G401 (cell line): ENCODE measurements at places on chromosomes 5 and 9.

- DNase-seq = no peak
Observed at GRCh38 chr9:116389541-116390302, 236.1 kb downstream of the PAPPA start.

- no peak for DNase-seq
Observed at GRCh38 chr9:28600226-28600625, 1026.9 kb upstream of the C9orf72 start.

DNA sequence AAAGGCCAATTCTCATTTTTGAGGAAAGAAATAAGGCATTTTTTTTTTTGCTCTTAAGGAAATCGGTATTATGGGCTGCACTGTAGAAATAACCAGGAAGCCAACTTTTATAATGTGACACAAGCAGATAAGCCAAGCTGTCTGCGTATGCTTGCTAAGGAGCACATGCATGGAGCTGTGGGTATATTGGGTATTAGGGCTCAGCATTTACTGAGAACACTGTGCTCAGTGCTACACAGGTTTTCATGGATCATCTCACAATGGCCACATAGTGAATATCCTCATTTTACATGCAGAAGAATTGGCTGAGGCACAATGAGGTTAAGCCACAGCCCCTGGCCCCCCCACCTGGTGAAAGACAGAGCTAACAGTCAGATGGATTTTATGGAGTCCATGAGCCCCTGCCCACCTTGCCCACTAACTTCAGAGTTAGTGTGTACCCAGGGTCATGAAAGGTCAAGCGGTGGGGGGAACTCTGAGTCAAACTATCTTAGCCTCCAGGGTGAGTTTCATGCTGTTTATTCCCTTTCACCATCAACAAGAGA lies 204.8 kb downstream of the SPATA31A6 start:
- peak; percentile 8 for DNase-seq

- no peak for DNase-seq
Observed at GRCh38 chr5:75588666-75589065, 22.6 kb upstream of the ANKDD1B start.

DNA sequence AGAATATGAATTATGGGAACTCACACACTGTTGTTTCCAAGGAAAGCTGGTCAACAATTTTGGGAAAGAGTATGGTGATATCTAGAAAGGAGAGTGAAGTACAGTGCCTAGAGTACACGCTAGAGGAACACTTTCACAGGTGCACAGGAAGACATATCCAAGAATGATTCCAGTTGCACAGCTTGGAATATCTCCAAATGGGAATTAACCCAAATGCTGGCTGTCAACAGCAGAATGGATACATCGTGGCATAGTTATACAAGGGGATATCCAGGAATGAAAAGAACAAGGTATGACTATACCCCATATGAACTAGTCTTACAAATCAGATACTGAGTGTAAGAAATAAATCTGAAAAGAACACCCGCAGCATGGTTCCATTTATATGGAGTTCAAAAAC lies 231.3 kb downstream of the FSTL4 start:
- DNase-seq = no peak

DNA sequence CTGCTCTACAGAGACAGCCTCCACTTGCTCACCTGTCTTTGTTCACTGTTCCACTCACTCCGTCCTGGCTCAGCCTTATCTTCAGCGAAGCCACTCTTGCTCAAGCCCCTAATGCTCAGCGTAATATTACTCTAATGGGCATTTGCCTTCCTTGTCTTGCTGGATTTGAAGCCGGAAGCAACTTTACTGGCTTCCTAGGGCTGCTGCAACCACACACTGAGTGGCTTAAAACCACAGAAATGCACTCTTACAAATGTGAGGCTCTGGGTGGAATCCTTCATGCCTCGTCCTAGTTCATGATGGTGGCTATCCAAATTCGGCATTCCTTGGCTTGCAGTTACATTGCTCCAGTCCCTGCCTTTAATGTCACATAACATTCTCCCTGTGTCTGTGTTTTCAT lies 85.5 kb upstream of the MARCHF11 start:
- DNase-seq = no peak

DNA sequence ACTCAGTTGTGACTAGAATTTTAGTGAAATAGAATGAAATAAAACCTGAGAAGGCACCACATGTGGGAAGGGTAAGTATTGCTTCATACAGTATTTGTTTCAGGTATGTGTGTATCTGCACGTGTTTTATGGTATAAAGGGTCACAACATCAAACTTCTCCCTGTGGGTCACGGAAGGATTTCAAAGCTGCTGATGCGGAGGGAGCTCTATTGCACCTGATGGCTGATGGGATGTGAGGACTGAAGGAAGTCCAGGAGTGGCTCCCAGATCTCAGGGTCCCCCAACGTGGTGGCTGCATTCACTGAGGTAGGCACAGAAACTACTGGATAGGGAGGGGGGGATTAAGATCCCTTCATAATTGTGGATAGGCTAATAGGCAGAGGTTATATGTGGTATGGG lies 159.7 kb downstream of the PJA2 start:
- no peak for DNase-seq

GRCh38 chr5:150160448-150161081 lies 4.9 kb upstream of the PDGFRB start:
- DNase-seq = no peak

DNA sequence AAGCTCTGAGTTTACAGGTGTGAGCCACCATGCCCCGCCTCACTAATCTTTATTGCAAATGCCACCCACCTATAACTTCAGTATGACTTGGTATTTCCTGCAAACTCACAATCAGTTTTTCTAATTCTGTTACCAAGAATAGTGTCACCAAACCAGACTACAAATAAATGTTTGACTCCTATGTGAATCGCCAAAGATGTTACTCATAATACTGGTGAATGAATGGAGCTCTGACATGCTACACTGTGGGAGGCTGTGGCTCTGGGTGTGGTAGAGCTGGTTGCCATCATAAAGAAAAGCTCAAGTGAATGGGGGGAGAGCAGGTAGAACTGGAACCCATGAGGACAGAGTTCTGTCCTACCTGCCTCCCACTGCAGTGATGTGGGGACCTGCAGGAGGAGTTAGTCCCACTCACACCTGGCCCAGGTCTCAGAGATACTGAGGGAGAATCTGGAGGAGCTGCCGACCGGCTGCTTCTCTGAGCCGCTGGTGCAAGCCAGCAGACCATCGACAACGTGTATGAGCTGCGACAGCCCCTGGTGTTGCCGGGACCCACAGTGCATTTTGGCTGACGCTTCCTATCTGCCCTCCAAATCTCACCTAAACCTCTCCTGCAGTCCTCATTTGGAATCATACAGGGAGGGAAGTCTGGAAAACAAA lies 95.7 kb downstream of the ENTREP1 start:
- no peak for DNase-seq

DNA sequence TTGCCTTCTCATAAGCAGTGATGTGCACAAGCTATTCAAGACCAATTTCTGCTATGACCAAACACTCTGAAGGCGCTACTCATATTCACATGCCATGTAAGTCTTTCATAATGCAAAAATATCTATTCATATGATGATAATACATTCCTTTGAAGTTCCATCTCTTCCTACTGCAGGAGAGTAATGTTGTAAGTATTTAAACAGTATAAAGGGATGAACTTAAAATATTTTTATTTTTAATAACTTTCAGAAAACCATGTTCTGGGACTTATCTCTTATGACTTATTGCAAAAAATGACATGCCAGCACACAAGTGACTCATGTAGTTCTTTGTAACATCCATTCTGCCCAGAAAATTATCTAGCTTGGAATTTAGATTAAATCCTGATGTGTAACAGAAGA lies 376.4 kb downstream of the KCTD16 start:
- DNase-seq = no peak

DNA sequence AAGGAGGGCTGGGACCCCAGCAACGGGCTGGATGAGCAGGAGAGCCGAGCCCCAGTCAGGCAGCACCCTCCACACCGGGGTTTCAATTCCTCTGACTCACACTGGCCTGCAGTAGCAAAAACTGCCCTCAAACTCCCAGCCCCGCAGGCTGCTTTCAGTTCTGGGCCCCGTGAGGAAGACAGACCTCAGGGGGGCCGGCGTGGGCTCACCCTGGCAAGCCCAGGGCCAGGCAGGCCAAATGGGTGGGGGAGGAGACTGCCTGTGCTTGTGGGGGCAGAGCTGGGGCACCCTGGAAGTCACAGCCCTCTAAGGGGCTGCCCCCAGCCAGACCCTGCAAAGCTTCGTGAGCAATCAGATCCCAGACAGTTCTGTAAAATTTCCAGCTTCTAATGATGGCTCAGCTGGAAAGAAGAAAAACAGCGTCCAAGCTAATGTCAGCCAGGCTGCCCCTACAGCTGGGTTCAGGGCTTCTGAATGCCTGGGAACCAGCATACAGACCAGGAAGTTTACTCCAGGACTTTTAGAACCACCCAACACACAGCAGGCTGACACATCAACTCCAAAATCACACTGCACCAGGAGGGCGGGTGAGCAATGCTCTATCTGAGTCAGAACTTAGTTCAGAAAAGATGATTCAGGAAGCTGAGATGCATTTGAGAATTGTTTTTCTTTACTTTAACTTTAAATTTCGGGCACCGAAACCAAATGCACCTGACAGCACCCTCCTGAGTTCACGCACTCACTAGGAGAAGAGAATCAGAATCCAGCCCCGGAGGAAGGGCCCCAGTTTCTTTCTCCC lies 34.7 kb downstream of the LPCAT1 start:
- no peak for DNase-seq

- DNase-seq = peak; percentile 12
Observed at GRCh38 chr9:116298878-116299391, 145.3 kb downstream of the PAPPA start.

GRCh38 chr5:15746833-15747232 lies 246.9 kb downstream of the FBXL7 start:
- DNase-seq = no peak

DNA sequence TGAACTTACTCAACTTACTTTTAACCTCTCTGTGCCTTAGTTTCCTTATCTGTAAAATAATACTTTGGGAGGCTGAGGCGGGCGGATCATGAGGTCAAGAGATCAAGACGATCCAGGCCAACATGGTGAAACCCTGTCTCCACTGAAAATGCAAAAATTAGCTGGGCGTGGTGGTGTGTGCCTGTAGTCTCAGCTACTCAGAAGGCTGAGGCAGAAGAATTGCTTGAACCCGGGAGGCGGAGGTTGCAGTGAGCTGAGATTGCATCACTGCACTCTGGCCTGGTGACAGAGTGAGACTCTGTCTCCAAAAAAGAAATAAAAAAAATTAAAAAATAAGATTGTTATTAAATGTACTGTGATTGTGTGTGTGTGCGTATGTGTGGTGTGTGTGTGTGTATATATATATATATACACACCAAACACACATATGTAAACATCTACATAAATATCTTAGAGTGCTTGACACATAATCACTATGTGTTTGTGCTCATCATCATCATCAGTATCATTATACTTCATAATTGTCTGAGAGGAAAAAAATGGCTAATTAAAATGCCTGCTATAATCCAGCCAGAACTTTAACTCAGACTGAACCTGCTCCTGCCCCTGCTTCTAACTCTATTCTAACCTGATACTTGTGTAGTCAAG lies 312.8 kb downstream of the FER start:
- DNase-seq = no peak

- no peak for DNase-seq
Observed at GRCh38 chr9:99427260-99427659, 205.2 kb downstream of the SEC61B start.

DNA sequence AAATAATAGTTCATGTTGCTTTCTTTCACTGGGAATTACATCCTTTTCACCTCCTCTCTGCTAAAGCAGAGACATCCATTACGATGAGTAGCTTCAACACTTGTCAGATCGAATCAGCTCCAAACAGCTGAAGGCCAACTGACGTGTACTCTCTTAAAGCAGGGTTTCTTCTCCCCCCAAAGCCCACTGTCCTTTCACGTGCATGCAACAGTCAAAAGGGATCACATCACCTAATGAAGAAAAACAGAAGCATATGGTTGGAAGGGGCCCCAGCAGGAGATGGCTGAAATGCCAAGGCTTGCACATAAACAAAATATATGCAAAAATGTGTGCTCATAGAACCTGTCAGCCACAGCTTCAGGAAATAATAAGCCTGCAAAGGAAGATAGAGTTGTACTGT lies 421.6 kb downstream of the ANXA1 start:
- peak; percentile 88 for DNase-seq

- no peak for DNase-seq
Observed at GRCh38 chr9:130290291-130291181, 25.0 kb downstream of the HMCN2 start.

- DNase-seq = peak; percentile 78
Observed at GRCh38 chr5:88785746-88786565, 97.0 kb downstream of the MEF2C start.

DNA sequence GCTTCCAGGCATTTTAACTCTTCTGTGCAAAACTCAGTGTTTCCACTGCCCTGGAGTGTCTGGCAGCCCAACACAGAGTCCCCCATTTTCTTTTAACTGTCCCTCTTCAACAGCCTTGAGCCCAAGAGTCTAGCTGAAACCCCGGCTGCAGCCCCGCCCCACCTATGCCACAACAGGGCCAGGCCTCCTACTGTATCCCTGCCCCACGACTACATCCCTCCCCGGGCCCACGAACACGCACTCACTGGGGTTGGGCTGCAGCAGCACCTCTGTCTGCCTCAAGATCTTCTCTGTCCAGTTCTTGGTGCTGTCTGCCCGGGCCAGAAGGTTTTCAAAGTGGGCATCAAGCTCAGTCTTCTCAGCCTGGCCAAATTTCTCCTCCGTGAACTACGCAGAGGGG lies 6.1 kb downstream of the SH3GLB2 start:
- DNase-seq = no peak

DNA sequence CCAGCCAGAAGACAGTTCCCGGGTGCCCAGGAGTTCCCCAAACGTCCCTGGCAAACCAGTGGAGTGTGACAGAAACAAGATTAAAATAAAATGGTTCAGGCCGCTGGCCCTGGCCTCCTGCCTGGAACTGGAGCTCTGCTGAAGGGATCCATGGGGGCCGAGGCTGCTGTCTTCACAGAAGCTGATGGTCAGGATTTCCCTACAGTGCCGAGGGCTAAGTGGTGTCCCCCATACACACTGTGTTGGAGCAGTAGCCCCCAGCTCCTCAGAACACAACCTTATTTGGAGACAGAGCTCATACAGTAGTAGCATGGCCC lies 55.9 kb downstream of the MRPL36 start:
- DNase-seq = no peak

GRCh38 chr9:82532504-82533180 lies 530.3 kb downstream of the RASEF start:
- peak; percentile 17 for DNase-seq

- DNase-seq = no peak
Observed at GRCh38 chr5:128579639-128580038, 41.6 kb upstream of the FBN2 start.

GRCh38 chr5:172010278-172010677 lies 3.8 kb upstream of the FBXW11 start:
- DNase-seq = peak; percentile 62

DNA sequence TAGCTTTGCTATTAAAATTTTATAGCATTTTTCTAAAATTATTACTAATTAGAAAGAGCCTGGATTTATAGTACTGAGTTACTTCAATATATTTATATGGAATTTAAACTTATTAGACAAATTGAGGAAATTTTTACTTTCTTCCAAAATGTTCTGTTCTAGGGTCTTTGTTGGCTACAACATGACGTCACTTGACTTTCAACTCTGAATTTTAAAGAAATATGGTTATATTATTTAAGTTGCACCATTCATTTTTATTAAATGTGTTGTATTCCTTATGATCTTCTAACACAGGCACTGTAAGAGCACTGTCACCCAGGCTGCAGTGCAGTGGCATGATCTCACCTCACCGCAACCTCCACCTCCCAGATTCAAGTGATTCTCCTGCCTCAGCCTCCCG lies 119.4 kb upstream of the CYLC2 start:
- DNase-seq = no peak

GRCh38 chr5:131193106-131193505 lies 22.4 kb downstream of the LYRM7 start:
- no peak for DNase-seq
